ENCODE measurements at places on chromosomes 1 and 21.

GRCh38 chr1:205600085-205600484 lies 31.7 kb downstream of the ELK4 start:
- DNase-seq = no peak

- DNase-seq = no peak
These were observed 155.0 kb downstream of the KCNH1 start for GRCh38 chr1:210978974-210979354.

DNA sequence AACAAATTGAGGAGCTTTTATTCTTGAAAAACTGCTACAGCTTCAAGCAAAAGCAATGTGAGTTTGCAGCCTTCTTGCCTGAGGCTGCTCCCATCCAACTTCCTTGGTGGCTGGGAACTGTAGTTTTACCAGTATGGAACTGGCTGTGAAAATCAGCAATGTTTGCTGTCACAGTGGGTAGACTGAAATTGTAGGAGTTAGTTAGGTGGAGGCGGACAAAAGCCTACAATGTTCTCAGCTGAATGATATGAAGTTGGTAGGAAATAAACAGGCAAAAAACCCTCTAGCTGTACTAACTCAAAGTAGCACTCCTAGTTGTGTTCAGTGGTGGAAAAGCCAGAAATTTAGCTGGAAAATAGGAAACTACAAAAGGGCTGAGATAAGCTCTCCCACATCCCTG lies 18.5 kb downstream of the HAX1 start:
- DNase-seq = no peak

- no peak for DNase-seq
These were observed 26.6 kb downstream of the MAP3K7CL start for GRCh38 chr21:29157080-29157479.

GRCh38 chr1:9192578-9193232 lies 41.9 kb upstream of the H6PD start:
- DNase-seq = no peak

GRCh38 chr21:27454234-27454633 lies 487.3 kb upstream of the ADAMTS5 start:
- no peak for DNase-seq

- DNase-seq = no peak
These were observed 56.0 kb upstream of the PLXNA2 start for GRCh38 chr1:208300084-208300770.

GRCh38 chr1:235013512-235013911 lies 115.1 kb downstream of the TOMM20 start:
- DNase-seq = no peak

DNA sequence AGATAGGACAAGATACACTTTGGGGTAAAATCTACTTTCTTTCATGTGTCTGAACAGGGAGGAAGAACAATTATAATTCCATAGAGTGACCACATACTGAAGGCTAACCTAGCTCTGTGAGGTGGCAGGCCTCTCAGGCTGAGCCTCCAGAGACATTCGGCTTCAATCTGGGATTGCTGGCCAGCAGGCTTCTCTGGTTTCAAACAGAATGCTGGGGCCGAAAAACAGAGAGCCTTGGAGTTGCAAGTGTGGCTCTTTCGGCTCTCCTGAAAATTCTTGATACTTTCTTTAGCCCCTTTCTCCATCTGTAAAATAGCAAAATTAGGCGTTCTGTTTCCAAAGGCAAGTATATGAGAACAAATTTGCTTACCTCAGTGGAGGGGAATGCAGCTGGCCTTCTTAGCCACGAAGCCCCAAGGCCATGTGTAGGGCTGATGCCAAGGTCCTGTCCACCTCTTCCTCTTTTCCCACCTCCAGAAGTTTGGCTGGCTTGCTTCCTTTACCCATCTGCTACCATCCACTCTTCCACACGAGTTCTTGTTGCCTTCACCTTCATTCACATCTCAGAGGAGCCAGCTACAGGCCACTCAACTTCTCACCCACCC lies 30.0 kb upstream of the UBE2U start:
- DNase-seq = no peak

GRCh38 chr1:184947497-184948256 lies 26.6 kb downstream of the NIBAN1 start:
- DNase-seq = peak; percentile 53

DNA sequence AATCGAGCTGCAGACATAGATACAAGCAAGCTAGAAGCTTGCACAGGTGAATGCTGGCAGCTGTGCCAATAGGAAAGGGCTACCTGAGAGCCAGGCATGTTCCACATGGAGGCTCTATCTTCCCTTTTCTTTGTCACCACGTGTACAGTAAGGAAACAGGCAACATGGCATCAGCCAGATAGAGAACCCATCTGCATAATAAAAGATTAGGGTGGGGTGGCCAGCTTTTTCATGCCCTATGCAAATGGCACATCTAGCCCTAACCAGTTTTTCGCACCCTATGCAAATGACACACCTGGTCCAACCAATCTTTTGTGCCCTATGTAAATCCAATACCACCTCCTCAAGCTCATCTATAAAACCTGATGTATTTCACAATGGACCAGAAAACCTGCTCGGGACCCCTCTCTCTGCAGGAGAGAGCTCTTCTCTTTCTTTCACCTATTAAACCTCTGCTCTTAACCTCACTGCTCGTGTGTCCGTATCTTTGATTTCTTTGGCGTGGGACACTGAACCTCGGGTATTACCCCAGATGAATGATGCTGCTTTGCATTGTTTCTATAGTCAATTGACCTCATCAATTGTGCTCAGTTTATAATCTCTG lies 93.9 kb downstream of the SLC30A10 start:
- no peak for DNase-seq

DNA sequence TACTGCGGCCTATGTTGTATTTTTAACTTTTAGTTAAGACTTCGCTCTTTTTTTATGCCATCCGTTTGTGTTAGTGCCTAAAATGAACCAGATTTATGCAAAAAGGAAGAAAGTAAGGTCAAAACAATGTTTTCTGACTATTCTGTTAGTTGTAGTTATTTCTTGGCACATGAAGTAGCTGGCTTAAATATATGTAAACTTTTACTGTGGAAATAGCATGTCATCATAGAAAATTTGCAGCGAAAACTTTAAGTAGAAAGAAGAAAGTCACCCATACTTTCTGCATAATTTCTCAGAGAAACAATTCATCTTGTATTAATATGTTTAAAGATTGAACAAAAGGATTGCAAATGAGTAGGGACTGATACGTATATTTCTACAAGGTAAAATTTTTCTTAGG lies 106.4 kb downstream of the NEK7 start:
- DNase-seq = no peak

DNA sequence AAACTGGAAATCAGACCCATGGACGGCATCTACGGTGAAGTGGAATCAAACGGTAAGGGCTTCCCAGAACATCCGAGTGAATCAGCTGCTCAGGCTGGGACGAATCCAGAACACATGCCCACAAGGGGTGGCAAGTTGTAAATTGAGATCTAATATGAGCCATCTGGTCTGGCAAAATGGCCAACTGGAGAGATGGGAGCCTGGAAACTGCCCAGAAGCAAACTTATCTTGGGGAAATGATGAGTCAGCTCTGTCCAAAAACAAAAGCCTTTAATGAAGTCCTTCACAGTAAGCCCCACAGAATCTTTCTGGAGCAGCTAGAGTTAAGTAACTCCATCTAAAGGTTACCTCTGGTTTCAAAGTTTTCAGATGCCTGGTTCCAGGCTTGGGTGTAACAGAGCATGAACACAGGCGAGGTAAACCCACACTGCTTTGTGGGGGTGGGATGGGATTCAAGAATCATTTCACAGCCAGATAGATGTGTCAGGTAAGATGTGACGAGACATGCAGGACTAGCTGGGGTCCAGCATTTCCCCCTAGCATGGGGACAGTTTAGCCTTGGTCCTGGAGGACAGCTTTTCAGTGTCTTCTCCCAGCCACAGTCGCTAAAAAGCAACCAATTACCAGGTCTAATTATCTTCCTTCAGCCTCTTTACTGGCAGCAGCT lies 10.5 kb upstream of the SRP9 start:
- peak; percentile 81 for DNase-seq

- DNase-seq = no peak
These were observed 36.0 kb downstream of the TAS1R2 start for GRCh38 chr1:18823438-18823837.

DNA sequence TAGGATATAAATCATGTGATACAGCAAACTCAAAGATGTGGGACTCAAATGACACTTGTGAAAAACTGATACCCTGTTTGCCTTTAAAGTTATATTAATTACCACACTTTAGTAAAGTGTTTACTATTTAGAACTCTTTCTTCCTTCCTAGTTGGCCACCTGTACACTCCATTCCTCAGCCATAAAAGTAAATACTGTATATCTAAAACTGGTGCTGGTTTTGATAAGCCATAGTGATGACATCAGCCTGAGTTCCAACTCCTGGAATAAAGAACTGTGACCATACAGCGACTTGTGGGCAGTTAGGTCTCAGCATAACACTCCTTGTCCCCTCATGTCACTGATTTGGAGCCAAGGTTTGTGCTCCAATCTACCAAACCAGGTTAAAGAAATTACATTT lies 2.8 kb downstream of the PTGER3 start:
- DNase-seq = no peak

DNA sequence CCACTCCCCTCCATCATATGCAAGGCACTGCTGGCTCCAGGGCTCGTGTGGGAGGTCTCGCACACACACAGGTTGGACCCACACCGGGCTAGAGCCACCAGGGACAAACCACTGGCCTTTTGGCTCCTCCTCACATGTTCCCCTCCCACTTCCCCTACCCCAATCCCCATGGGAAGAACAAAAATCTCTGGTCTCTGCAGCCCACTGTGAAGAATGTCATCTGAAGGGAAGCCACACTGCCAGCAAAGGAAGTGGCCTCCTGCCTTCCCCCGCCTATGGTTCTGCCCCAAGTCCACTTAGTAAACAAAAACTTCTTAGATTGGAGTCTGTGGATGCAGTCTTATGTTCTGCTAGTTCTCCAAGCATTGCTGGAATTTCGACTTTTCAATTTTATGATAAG lies 24.2 kb downstream of the OLFML3 start:
- DNase-seq = no peak

DNA sequence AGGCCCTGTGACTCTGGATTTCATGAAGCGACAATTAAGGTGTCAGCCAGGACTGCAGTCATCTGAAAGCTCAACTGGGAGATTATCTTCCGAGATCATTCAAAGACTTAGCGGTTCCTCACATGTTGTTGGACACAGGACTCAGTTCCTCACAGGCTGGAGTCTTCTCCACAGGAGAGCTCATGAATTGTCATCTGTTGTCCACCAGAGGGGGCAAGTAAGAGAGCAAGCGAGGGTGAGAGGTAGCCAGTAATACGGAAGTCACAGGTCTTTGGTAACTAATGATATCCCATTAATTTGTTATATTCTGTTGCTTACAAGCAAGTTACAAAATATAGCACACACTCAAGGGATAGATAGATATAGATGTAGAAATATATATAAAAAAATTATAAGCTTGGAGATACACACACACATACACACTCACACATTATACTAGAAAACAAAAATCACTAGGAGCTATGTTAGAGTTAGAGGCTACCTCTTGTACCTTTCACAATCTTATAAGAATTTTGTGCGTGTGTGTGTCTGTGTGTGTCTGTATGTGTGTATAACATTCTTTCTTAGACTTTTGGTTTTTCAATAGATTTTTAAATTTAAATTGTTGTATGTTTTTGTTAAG lies 1695.3 kb downstream of the BRINP3 start:
- peak; percentile 76 for DNase-seq

DNA sequence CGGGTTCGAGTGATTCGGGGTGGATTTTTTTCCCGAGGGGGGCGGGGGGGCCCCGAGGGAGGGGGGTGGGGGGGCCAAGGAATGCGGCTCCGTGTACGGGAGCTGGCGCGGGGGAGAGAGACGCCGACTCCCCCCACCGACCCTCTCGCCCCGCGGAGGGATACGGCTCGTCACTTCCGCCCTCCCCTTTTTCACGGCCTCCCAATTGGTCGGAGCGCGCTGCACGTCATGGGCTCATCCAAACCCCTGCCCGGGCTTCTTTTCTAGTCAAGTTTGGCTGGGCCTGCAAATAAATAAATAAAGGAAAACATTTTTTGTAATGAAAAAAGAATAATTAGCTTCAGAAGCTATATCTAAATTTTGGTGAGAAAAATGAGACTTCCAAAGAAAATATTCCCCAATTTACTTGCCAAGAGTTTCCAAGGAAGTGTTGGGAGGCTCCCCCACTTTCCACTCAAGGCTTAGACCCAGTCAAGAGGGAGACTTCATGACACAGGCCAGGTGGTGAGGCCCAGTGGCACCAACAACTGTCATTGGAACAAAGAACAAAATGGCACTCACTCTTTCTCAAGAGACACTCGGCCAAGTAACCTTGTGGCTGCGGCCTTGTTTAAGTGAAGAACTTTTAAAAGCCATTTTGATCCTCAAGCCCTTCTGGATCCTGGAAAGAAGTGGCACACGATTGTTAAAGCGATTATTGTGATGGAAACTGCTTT lies at the start of gene POGZ:
Gene POGZ, minus strand, starts transcription at position 164 of the 716 bp plus-strand sequence. CDS start 17,290 bp downstream, outside the sequence.
- peak; percentile 93 for DNase-seq

Data from COLO829 (cell line).